ENCODE measurements at places on chromosomes 6 and 20.
A peak's percentile ranks its signal among the peaks of the same experiment; 100 is the strongest.

- DNase-seq: no peak
Observed at GRCh38 chr6:1820165-1820564, 210.4 kb downstream of the FOXC1 start.

DNA sequence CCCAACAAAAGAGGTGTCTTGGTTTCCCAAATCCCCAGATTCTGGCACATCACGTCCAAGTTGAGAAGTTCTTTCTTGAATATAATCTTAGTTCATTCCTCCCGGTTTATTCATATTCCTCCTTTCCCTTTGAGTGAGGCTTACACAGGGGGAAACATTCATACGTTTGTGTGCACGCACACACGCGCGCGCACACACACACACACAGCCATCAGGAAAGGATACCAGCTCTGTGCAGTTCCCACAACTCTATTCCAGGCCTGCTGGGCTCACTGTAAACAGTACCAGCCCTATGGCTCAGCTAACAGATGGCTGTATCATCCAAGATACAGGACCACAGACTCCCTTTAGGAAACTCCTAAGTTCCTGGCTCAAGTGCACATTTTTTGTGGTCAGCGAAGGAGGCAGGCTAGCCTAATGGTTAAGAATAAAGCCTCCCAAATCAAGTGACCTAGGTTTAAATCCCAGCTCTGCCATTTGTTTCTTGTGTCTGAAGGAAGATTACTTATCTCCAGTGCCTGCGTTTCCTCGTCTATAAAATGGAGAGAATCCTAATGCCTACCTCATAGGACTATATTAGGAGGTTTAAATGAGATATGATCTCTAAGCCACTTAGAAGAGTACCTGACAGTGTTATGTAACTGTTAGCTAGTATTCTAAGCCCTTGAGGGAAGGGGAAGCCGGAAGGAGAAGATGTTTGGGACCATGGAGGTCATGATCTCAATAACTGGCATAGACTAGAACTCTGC, 3.7 kb upstream of the TAF8 start:
- no peak for DNase-seq

- DNase-seq: peak; percentile 42
Observed at GRCh38 chr6:41584668-41585205, 38.6 kb downstream of the FOXP4 start.

DNA sequence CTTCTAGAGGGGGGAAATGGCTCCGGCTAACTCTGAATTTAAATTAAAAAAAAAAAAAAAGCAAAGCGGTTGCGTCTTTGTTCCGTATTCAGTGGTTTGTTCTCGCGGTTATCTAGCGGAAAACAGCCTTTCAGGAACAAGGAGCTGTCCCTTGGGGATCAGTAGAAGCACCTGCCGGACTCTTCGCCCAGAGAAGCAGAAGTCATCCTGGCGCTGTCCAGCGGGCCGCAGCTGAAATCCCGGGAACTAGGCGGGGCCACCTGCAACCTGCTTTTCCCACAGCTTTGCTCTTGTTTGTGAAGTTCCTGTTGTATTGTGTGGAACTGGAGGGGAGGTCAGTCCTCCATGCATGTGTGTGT, 43.9 kb upstream of the GJE1 start:
- peak; percentile 6 for DNase-seq

DNA sequence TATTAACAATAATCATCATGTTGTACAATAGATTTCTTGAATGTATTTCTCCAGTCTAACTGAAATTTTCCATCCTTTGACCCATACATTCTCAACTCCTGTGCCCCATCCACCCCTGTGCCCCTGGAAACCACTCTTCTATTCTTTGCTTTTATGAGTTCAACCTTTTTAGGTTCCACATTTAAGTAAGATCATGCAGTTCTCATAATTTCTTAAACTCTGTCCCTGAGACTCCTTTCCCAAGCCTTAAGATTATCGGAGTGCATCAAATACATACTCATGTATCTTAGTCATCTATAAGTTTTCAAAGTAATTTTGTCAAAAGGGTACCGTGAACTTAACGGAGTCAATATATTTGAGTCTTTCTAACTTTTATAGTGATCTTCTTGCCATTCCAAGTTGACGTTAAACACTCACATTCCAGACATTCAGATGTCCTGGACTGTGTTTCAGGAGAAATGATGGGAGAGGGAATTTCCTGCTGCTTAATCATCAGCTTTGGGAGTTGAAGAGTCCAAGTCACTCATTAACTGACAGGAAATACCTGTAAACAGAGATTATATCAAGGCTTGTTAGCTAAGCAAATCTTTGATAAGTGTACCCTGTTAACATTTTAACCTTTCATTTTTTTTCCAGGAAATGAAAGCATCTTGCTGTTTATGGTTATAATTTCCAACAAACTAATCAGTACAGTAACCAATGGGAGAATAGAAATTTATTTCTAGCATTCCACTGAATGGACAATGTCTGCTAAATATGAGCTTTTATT, 73.3 kb downstream of the ADGRG6 start:
- no peak for DNase-seq

GRCh38 chr6:142746524-142746923, 198.5 kb downstream of the HIVEP2 start:
- no peak for DNase-seq

GRCh38 chr6:170006071-170006899, 254.9 kb downstream of the ERMARD start:
- no peak for DNase-seq

- no peak for DNase-seq
Observed at GRCh38 chr6:54916858-54917257, 70.3 kb downstream of the FAM83B start.
